Right renal pelvis (tissue), 4 donors: ENCODE measurements at places on chromosomes 16 and 17. TPM values are rescaled to one million over a fixed set of nuclear protein-coding genes. Genes with fewer than 3 reads are reported as not detected.
A peak's percentile ranks its signal among the peaks of the same experiment; 100 is the strongest.

DNA sequence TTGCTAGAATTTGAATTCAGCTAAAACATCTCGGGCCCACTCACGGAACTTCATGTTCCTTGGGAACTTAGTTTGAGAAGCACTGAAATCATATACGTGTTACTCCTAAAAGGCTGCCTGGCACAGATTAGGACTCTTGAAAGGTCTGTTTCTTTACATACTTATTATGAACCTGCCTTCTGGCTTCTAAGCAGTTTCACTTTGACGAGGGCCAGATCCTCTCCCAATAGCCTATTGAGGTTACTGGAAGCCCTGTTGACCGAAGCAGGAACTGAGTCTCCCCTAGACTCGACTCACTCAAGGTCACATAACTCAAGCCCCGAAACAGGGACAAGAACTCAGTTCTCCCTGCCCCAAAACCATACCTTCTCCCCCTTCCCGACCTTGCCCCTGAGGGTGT, 121.9 kb upstream of the PLCG2 start:
- no peak for DNase-seq

GRCh38 chr16:89909777-89910716, 8.6 kb upstream of the MC1R start:
- no peak for DNase-seq

- DNase-seq, result no peak
Measured at GRCh38 chr17:57305908-57306504, 49.7 kb downstream of the MSI2 start.

DNA sequence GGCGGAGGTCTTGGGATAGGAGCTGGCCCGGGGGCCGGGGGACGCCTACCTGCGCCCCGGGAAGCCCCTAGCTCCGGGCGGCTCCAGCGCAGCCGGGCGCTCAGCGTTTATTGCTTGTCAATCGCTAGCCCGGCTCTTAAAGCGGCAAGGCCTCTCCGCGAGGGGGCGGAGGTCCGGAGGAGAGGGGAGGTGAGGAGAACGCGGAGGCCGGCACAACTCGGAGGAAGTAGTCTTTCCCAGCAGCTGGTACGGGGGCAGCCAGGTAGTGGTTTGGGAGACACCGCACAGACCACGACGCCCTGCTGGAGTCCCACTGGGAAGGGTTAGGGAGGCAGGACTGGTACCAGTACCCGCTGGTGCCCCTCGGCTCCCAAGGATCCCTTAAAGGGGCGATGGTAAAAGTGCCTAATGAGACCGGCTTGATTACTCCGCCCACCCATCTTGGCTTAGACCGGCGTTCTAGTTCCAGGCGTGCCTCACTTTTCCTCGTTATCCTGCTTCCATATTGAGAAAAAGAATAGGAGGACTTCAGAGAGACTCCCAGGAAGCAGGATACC, at the start of gene MPP2:
MPP2 (minus strand) TSS at position 112 of the 557 bp plus-strand sequence. CDS start 3,076 bp downstream, outside the sequence.
- DNase-seq, result peak; percentile 77

DNA sequence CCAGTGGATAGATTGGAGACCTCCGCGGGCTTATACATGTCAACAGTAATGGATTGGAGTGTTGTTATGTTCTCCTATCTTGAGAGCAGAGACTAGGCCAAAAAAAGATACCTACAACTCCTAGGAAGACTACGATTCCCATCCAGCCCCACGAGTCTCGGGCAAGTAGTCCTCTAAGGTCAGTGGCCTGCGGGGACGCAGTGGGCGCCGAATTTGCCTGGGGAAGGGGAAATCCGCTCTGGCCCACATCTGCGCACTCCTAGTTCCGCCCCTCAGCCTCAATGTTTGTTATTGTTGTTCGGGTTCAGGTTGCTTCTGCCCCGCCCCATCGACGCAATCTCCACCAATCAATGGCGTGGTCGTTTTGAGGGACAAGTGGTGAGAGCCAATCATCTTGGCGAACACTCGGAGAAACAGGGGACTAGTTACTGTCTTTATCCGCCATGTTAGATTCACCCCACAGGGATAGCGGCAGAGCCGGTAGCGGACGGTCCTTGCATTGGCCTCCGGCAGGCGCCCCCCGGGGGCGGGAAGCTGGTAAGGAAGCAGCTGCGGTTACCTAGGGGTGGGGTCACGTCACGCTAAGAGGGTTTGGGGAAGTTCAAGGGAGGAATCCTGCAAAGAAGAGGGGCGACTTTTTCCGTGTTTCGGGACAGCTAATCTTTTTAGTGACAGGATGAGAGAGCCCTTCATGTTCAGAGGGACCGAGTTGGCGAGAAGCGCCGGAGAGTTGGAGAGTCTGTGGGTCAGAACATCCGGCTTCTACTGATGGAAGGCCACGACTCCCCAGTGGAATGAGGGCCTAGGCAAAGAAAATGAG, at the start of gene NBR1:
NBR1 (plus strand) TSS at position 449 of the 820 bp plus-strand sequence. CDS start 4,586 bp downstream, outside the sequence.
- DNase-seq, result peak; percentile 98

DNA sequence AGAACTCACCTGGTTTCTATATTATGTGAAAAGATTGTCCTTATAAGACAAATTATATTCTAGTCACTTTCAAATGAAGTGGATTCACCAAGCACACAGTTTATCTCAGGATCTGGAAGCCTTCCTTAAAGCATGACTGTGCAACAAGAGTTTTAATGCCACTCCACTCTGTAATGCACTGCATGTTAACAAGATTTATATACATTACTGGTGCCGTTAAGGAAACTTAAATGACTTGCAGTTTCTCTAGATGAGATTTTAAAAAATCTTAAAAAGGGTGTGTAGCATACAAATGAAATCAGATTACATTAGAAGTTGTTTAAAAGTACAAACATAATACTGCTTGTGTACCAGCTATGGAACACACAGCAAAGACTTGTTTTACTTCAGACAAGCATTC, 150.8 kb downstream of the SNX11 start:
- no peak for DNase-seq

DNA sequence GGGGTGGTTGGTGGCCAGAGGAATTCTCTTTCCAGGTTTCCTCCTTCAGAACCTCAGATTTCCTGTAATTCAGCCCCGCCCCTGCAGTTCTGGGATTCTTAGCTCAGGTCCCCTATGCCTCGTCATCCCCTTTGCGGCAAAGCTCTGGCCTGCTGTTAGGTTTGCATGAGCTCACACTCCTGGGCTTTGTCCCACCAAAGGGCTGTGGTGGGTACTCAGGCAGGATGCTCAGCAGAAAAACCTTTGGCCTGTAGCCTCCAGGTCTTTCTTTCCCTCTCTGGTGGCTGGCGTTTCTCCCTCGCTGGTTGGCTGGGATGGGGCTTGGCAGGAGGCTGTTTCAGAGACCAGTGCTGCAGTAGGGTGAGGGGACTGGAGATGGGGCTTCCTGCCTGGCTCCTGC, 9.6 kb upstream of the PLEKHG4 start:
- DNase-seq, result no peak

- no peak for DNase-seq
Measured at GRCh38 chr17:40442392-40443195, 656 bp upstream of the IGFBP4 start.

- no peak for DNase-seq
Measured at GRCh38 chr17:4725646-4726310, 5.5 kb upstream of the MED11 start.

GRCh38 chr17:74779501-74779900, 3.4 kb upstream of the NAT9 start:
- no peak for DNase-seq

DNA sequence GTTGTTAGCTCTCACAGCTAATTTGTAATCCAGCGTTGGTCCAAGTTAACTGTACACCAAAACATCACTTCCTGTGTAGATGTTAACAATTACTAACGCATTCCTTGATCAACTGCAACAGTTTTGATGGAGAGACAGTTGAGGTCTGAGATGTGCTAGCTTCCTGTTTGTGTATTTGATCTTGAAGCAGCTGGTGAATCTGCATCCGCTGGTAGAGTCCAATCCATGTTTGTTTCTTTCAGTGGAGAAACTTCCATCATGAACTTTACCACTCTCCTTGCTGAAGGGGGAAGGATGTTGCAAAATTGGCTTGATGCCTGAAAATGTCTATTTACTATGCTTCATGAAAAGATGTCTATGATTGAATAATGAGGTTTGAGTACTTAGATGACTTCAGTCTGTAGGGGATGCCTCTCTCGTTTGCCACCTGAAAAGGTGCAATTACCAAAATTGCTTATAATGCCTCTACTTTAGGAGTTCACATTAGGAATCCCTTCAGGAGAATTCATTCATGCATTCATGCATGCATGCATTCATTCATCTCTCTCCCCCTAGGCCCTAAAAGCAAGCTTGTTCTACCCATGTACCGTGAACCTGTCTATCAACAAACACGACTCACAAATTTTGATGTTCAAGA, 39.6 kb upstream of the ZKSCAN2 start:
- DNase-seq, result no peak

- DNase-seq, result no peak
Measured at GRCh38 chr17:50259477-50260324, 14.6 kb upstream of the TMEM92 start.

- DNase-seq, result no peak
Measured at GRCh38 chr17:69539781-69540319, 125.4 kb downstream of the MAP2K6 start.

- DNase-seq, result no peak
Measured at GRCh38 chr16:81424771-81425170, 19.8 kb upstream of the CMIP start.

DNA sequence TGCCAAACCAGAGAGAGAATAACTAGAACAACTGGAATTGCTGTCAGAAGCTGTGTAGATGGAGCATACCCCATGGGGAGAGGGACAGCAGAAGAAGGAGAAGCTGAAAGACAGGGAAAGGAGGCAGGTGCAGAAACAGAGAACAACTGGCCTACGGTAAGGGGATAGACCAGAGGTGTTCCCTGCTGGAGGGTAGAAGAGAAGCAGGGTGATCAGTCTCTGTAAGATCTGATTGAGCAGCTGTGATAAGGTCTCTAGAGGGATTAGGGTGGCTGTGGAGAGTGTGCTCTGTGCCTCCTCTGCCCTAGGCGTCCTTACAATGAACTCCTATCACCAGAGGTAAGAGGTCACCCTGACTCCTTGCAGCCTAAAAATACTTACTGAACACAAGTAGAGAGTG, 30.4 kb upstream of the HS3ST3B1 start:
- DNase-seq, result no peak

GRCh38 chr17:68020409-68020756, 15.2 kb upstream of the KPNA2 start:
- DNase-seq, result no peak

Gene ASB16
- 1.8 TPM for polyA plus RNA-seq

Gene PIK3R5
- 1.4 TPM for polyA plus RNA-seq

Gene CMIP
- 46.2 TPM for polyA plus RNA-seq

Gene RETREG3
- polyA plus RNA-seq, result 44.6 TPM

- no peak for DNase-seq
Measured at GRCh38 chr16:54657058-54657708, 273.5 kb upstream of the IRX5 start.

Gene PYY
- 0.15 TPM for polyA plus RNA-seq

Gene WFDC1
- polyA plus RNA-seq, result 2.8 TPM

DNA sequence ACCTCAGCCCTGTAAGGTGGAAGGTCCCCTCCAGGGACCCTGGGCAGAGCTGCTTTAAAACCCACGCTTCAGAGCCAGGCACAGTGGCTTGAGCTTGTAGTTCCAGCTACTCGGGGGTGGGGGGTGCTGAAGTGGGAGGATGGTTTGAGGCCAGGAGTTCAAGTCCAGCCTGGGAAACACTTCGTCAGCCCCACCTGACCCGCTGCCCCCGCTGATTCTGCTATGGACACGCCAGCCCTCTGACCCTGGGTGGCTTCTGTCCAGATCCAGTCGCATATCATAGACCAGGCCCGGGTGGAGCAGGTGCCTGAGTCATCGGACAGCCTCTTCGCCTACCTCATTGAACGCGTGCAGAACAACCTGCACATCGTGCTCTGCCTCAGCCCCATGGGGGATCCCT, 35.2 kb upstream of the KDM6B start:
- no peak for DNase-seq

DNA sequence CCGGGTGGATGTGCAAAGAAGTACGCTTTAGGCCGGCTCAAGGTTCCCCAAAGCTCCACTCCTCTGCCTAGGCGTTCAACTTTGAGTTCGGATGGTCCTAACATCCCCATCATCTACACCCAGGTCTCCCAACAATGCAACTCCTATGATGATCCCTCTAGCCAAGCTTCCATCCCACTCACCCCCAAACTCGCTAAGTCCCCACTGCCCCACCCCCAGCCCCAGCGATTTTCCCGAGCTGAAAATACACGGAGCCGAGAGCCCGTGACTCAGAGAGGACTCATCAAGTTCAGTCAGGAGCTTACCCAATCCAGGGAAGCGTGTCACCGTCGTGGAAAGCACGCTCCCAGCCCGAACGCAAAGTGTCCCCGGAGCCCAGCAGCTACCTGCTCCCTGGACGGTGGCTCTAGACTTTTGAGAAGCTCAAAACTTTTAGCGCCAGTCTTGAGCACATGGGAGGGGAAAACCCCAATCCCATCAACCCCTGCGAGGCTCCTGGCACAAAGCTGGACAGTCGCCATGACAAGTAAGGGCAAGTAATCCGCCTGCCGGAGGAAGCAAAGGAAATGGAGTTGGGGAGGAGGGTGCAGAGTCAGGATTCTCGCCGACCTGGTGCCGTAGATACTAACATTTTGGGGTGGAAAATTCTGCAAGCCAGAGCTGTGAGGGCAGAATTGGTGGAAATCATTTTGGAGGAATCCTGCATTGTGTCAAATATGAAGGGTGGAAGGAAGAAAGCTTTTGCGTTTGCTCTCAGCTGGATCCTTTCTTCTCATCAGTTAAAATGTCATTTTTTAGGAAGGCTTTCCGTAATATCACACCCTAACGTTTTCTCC, at the start of gene TP53:
TP53 (minus strand) TSS at position 419 of the 836 bp plus-strand sequence. CDS start 10,896 bp downstream, outside the sequence.
- peak; percentile 90 for DNase-seq

GRCh38 chr16:70725912-70726828, 40.3 kb upstream of the MTSS2 start:
- DNase-seq, result no peak

Gene MYH11
- polyA plus RNA-seq, result 16.1 TPM

Gene TOM1L1
- polyA plus RNA-seq, result 104 TPM

- no peak for DNase-seq
Measured at GRCh38 chr16:83939266-83939855, 13.7 kb upstream of the OSGIN1 start.

Gene NEK8
- 6.4 TPM for polyA plus RNA-seq

DNA sequence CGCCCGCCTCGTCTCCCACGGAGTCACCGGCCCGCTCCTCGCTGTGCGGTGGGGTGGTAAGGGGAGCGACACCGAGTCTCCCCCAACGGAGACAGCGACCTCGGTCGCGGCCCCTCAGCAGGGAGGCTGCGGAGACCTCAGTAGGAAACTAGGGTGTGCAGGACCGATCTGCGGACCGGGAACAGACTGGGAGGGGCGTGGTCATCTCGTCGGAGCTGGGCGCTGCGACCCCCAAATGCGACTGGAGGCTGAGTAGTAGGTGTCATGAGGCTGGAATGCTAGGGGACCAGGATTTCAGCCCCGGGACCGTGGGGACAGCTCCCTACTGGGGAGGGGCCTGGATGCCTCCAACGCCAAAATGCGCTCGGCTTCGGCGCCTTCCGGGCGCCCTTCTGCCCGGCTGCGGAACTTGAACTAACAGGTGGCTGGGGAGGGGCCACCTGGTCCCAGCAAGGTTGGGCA, 1.3 kb downstream of the CACNG4 start:
- no peak for DNase-seq
